ENCODE measurements at places on chromosomes 7 and 10. TPM values are rescaled to one million over a fixed set of nuclear protein-coding genes. Genes with fewer than 3 reads are reported as not detected.

DNA sequence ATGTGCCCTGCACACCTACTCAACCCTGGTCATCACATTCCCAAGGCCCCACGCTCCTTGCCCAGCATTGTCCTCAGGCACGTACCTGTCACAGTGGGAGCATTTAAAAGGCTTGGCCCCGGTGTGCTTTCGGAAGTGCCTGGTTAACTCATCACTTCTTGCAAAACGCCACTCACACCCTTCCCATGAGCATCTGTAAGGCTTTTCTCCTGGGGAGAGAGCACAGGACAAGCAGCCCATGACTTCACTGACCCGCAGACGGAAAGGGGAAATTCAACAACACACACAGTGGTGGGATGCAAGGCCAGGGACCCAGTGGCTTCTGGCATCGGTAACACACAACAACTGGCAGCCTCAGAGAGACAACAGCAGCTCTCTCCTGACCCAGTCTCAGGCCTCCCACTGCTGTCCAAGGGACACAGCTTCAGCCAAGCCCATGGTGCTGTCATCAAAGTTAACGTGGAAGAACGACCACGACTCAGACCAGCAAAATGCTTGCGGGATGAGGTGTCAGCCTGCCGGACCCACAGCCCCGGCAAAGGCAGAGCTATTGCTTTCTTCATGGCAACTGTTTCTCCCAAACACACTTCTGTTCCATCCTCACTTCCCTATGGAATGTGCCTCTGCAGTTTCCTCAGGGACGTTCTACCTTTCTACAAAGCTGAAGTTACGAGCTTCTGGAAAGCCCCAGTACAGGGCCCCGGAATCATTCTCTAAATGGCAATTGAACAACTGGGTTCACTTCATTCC is 4.8 kb downstream of the KLF6 start:
- DNase-seq = peak; percentile 42

DNA sequence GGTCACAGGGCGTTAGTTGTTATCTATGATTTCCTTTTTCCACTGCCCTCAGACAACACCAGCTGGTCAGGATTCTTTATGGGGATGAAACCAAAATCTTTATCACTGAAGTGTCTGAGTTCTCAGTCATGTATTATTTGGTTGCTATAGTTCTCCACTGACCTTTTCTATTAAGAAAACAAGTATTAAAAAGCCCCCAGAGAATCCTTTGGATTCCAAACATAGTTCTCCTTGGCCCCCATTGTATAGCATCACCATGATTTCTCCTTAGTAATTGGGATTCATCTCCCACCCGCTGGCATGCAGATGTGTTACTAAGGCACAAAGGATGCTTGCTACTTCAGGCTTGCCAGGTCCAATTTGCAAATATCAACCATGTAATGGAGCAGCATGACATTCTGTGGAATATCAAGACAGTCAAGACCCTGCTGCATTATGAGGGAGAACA is 94.3 kb downstream of the IQUB start:
- no peak for DNase-seq

- no peak for DNase-seq
Observed at GRCh38 chr7:54544527-54545240, 2.5 kb downstream of the VSTM2A start.

- no peak for DNase-seq
Observed at GRCh38 chr10:125627646-125628045, 55.3 kb downstream of the TEX36 start.

GRCh38 chr7:71165708-71166107 is 33.8 kb downstream of the GALNT17 start:
- no peak for DNase-seq

GRCh38 chr7:157601530-157601929 is 264.7 kb downstream of the DNAJB6 start:
- no peak for DNase-seq

- DNase-seq = no peak
Observed at GRCh38 chr7:137981668-137982067, 20.2 kb downstream of the CREB3L2 start.

DNA sequence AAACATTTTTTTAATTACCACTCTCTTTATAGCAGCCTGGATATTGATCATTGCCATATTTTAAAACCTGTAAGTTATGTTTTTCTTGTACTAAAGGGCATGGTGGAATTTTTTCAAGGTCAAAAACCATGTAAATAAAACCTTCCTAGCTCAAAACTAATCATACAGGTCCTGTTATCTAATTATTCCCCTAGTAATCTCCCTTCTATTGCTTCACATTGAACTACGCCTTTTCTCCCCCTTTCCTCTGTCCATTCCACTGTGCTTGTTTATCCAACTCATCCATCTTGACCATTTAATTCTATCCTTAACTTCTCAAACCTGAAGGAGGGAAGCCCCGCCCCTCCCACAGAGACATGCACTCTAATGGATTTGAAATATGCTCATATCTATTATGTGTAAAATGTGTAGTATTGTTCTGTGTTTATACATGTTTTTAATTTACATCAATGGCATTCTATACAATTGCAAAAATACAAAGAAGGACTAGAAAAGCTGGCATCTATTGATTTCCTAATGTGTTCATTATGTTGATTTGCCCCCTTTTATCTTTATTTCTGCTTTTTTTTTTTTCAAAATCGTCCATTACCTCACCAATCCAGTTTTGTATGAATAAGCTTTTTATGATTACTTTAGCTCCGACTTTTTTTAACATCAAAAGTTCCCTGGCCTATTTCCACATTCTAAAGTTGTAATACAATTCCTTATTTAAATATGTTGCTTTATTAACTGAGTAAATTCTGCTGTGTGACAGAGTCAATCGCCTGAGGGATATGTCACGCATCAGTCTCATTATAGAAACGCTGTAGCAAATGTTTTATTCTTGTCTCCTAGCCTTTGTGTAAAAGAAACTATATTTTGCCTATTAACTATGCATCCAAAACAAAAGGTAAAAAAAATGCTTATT is 61.0 kb downstream of the MET start:
- DNase-seq = no peak

DNA sequence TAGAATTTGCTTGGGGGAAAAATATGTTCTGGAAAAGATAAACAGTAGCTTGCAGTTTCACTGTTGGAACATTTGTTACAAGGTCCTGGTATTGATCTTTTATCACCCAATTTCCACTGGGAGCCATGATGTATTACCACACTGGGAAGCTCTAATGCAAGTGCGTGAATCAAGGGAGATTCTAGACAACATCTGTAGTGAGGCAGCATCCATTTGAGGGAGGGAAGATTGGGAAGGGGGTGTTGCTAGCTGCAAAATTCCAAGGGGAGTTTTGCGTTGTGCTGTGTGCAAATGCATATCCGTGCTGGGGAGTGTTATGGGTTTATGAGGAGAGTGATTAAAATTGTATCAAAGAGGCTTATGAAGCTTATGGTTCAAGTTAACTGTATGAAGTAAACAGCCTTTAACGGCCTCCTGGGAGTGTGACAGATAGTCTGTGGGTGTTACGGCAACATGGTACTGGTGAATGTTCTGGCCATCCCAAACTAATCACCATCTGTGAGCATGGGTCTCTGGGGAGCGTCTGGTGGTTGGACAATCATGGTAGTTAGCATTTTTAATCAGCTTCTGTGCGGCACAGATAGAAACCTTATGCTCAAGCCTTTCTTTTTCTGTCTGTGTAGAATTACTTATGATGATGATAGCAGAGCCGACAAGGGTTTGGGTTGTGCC is 601.9 kb upstream of the GALNT17 start:
- DNase-seq = no peak

DNA sequence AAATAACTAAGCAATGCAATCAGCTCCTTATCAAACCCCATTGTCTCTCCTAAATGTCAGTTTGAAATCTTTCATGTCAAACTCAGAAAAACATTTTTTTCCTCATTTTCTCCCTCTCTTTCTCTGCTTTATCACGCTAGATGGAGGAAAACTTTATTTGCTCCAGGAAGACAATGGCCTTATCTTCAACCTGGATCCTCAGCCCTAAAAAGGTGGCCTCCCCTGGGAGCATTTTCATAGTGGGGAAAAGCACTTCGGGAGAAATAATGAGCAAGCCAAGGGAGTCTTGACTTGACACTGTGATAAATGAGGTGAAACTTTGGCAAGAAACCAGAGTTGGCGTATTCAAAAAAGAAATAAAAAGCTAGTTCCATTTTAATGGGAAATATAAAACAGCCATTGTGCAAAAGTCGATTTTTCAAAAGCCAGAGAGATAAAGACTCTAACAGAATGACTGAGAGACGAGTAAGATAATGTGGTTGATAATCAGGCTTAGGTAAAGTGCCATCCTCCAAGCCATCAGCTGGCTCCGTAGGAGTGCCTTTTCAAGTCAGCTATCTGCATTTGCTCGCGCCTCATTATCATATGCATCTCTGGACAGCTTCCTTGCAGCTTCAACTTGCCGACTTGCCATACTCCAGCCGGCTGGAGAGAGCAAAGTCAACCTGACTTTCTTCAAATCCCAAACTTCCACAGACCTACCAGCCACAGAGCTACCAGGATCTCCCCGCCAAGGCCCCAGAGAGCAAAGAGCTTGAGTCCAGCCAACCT is 19.9 kb downstream of the HABP2 start:
- DNase-seq = no peak

- DNase-seq = no peak
Observed at GRCh38 chr10:103458720-103459119, at the start of gene CALHM1. Gene CALHM1, minus strand, starts transcription at chr10:103458900. Its CDS starts 149 bp downstream, at chr10:103458751.

- no peak for DNase-seq
Observed at GRCh38 chr10:63261496-63261895, 128.4 kb downstream of the NRBF2 start.

DNA sequence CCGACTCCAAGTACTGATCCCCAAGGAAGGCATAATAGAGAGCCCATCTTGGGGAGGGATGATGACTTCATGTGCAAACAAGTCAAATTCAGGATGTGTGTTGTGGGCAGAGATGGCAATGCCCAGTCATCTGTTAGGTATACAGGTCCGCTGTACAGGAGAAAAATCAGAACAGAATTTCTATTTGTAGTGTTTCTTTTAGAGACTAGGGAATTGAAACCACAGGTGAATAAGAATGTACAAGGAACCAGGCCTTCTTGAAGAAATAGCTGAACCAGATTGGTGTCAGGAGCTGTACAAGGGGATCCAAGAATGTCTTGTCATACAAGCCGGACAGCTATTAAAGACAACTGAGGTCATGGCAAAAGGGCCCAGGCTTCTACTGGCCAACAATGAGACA is 147.9 kb downstream of the PFKFB3 start:
- no peak for DNase-seq

DNA sequence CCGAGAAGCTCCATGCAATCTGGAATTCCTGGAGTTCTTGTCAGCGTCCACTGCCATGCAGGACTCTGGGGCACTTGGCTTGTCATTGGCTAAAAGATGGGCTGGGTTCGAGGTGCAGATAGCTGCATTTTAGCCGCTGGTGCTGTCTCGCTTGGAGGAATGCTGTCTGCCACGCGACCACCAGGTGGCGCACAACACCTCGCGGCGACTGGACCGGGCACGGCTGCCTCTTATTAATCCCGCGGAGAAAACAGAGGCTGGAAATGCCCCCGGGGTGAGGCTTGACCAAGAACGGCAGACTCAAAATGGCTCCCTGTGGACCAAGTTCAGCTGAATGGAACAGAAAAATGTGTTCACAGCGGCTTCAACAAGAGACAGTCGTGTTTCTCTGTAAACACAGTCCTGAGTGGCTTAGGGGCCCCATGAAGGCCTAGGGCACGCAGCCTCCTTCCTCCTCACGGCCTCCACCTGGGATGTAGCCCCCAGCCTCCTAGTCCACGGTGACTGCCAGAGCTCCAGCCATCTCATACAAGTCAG is 46.2 kb downstream of the AOC1 start:
- peak; percentile 78 for DNase-seq

- DNase-seq = peak; percentile 70
Observed at GRCh38 chr7:64463636-64464375, 99.1 kb downstream of the ZNF680 start.

HILPDA gene
- total RNA-seq = 6.0 TPM

POU6F2 gene
- total RNA-seq = not detected

FGFBP3 gene
- total RNA-seq = 2.2 TPM

UPK3B gene
- total RNA-seq = 0.48 TPM

ANKRD2 gene
- total RNA-seq = 3,522 TPM

HMX2 gene
- not detected for total RNA-seq

PLEKHS1 gene
- not detected for total RNA-seq

RARRES2 gene
- 17.9 TPM for total RNA-seq

Data from psoas muscle (tissue), 8 donors.